ENCODE measurements at places on chromosomes 6 and 20.

GRCh38 chr6:105746509-105746908 is 339.6 kb upstream of the PRDM1 start:
- no peak for DNase-seq

GRCh38 chr6:21800948-21801438 is 207.4 kb downstream of the SOX4 start:
- DNase-seq = no peak

DNA sequence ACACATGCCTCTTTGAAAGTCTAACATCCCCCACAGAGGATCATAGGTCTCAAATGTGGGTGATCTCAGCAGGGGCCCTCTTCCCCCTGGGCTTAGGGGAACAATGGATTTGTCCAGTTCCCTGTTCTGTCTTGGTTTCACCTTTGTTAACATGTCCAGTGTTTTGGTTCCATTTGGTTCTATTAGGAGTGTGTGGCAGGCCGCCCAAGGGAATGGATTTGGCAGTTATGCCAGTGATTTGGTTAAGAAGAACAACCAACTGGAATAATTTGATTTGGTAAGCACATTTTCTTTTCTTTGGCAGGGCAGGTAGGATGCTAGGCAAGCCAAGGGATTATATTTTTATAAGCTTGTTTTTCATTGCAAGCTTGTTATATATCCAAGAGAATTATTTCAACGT is 28.5 kb upstream of the ENPP1 start:
- DNase-seq = no peak

DNA sequence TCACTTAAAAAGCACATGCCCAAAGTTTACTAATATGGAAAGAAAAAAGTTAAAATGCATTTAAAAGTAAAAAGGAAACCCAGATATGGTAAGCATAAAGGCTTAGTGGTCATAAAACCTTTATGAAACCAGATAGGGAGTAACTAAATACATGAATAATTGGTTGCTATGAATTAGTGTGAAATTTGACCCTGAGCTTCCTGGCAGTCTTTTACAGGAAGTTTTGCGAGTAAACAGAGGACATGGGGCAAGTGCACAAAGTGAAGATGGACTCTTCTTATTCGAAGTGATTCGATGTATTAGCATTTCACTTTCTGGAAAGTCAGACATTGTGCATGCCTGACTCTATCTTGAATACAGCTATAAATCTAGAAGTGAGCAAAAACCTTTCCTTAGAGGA is 90.9 kb upstream of the MLIP start:
- DNase-seq = no peak

- no peak for DNase-seq
Observed at GRCh38 chr20:26214991-26215390, 518.3 kb upstream of the ZNF337 start.

- no peak for DNase-seq
Observed at GRCh38 chr6:11242711-11243110, 10.2 kb upstream of the NEDD9 start.

GRCh38 chr6:11111769-11112437 is 378 bp upstream of the ERVFRD-1 start:
- DNase-seq = no peak

GRCh38 chr6:3916211-3916610 is 67.0 kb downstream of the FAM50B start:
- no peak for DNase-seq

GRCh38 chr6:44715188-44715587 is 327.7 kb downstream of the CDC5L start:
- DNase-seq = no peak

DNA sequence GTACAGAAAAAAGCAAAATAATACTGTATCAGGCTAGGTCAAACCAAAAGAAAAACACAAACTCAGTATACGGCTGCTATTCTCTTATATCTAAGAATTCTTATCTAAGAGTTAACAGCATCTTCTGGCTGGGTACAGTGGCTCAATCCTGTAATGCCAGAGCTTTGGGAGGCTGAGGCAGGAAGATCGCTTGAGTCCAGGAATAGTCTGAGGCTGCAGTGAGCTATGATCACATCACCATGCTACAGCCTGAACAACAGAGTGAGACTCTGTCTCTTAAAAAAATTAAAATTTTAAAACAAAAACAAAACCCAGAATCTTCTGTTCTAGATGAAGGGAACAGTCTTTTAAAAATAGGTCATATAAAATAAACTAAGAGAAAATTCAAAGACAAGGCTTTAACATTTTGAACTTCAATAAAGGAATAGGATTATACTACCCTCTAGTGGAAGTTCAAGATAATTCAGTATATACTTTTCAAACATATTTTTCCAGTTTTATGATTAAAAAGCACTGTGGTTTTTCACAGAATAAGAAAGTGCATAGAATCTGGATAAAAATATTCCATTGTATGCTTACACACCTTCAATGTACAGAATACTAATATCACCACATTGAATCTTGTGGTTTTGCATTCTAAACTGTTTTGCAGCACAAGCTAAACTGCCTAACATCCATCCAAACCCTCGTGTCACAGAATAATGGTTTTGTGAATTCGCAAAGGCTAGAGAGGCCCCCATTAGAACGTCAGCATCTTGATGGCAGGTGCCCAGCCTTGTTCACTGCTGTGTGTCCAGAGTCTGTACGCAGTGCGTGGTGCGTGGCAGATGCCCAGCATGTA is 39.3 kb downstream of the DTNBP1 start:
- DNase-seq = no peak

- no peak for DNase-seq
Observed at GRCh38 chr6:85124472-85125354, 325.2 kb upstream of the NT5E start.

DNA sequence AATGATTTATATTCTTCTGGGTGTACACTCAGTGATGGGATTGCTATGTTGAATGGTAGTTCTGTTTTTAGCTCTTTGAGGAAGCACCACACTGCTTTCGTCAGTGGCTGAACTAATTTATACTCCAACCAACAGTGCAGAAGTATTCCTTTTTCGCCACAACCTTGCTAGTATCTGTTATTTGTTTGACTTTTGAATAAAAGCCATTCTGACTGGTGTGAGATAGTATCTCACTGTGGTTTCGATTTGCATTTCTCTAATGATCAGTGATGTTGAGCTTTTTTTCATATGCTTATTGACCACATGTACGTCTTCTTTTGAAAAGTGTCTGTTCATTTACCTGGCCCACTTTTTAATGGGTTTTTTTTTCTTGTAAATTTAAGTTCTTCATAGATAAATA is 583.8 kb upstream of the ARID1B start:
- no peak for DNase-seq

DNA sequence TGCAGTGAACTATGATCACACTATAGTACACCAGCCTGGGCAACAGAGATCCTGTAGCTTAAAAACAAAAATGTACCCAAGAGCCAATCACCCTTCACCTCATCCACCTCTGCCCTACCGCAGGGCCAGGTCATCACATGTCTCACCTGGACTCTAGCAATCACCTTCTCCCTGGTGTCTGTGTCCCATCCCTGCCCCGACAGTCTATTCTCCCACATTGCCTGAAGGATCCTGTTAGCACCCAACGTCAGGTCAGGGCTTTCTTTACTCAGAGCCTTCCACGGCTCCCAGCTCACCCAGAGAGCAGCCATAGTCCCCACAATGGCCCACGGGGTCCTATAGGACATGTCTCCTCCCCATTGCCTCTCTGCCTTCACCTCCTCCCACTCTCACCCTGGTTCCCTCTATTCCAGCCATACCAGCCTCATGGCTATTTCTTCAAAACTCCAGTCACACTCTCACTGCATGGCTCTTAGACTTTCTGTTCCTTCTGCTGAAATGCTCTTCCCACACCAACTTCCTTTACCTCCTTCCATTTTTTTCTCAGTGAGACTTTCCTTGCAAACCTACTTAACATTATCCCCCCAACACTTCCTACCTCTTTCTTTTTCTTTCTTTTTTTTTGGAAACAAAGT is 22.5 kb upstream of the ARFGEF2 start:
- DNase-seq = no peak

- no peak for DNase-seq
Observed at GRCh38 chr6:39568896-39569295, 156.3 kb downstream of the KIF6 start.

DNA sequence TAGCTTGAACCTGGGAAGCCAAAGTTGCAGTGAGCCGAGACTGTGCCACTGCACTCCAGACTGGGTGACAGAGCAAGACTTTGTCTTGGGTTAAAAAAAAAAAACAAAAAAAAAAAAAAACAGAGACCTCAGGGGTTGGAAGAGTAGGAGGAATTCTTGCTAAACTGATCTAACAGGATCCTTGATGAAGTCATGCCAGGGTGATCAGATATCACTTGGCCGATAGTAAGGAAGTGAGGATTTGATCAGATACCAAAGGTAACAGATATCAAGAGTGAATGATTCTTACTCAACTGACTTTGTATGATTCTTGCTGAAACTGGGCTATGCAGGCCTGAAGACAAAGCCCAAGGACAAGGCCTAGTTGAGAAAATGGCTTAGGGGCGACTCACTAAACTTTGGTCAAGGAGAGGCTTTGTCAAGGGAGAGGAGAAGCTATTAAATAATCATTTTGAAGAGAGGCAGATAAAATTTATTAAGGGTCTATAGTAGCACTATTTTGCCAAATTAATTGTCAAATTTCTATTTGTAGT is 624.7 kb downstream of the UTRN start:
- DNase-seq = no peak

- no peak for DNase-seq
Observed at GRCh38 chr6:44188819-44189218, 27.9 kb upstream of the MYMX start.

DNA sequence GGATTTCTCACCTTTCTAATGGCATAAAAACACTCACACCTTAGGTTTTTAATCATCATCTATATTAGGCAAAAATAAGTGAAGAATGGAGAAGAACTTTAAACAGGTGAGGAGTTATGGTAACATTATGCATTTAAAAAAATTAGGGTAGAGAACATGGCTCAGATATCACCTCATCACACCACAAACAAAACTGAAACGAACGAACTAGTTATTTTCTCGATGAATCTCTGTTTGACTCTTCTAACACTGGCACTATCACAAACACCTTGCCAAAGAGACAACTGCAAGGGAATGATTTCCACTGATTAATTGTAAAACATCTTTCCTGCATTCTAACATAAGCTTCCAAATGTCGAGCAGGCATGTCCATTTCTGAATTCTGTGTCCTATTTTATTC is 286.1 kb upstream of the GJE1 start:
- DNase-seq = no peak

GRCh38 chr6:90314514-90314913 is 17.9 kb upstream of the BACH2 start:
- no peak for DNase-seq

GRCh38 chr6:73534628-73535027 is 13.8 kb upstream of the EEF1A1 start:
- DNase-seq = no peak

DNA sequence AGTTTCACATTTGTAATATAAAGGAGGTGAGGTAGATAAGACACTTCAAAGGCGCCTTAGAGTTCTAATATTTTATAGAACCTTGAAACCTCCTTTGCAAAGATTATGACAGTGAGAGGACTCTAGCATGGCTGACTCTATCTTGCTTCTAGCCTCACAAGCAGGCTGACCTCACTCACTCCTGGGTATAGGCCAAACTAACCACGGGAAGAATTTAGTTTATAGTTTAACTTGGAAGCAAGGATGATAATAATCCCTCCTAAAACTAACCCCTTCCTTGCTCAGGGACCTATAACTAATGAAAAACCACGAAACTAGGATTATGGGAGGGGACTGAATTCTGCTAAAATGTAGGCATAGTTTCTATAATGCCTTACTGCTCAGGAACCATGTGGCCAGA is 84.3 kb downstream of the FILIP1 start:
- no peak for DNase-seq

- no peak for DNase-seq
Observed at GRCh38 chr6:24646771-24647170, 780 bp upstream of the KIAA0319 start.

GRCh38 chr20:46328200-46328882 is 20.0 kb upstream of the CDH22 start:
- DNase-seq = no peak

- DNase-seq = no peak
Observed at GRCh38 chr20:5024982-5025381, 23.7 kb upstream of the SLC23A2 start.

DNA sequence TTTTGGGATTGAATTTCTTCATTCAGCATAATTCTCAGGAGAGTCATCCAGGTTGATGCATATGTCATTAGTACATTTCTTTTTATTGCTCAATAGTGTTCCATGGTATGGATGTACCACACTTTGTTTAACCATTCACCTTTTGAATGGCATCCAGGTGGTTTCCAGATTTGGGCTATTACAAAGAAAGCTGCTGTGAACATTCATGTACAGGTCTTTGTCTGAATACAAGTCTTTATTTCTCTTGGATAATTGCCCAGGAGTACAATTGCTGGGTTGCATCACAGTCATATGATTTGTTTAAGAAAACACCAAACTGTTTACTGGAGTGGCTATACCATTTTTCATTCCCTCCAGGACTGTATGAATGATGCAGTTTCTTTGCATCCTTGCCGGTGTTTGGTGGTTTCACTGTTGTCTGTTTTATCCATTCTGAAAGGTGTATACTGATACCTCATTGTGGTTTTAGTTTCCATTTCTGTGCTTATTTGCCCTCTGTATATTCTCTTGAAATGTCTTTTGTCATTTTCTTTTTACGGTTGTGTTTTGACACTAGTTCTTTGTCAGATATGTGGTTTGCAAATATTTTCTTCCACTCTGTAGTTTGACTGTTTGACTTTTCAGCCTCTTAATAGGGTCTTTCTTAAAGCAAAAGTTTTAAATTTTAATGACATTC is 8.8 kb downstream of the CDKAL1 start:
- DNase-seq = no peak

DNA sequence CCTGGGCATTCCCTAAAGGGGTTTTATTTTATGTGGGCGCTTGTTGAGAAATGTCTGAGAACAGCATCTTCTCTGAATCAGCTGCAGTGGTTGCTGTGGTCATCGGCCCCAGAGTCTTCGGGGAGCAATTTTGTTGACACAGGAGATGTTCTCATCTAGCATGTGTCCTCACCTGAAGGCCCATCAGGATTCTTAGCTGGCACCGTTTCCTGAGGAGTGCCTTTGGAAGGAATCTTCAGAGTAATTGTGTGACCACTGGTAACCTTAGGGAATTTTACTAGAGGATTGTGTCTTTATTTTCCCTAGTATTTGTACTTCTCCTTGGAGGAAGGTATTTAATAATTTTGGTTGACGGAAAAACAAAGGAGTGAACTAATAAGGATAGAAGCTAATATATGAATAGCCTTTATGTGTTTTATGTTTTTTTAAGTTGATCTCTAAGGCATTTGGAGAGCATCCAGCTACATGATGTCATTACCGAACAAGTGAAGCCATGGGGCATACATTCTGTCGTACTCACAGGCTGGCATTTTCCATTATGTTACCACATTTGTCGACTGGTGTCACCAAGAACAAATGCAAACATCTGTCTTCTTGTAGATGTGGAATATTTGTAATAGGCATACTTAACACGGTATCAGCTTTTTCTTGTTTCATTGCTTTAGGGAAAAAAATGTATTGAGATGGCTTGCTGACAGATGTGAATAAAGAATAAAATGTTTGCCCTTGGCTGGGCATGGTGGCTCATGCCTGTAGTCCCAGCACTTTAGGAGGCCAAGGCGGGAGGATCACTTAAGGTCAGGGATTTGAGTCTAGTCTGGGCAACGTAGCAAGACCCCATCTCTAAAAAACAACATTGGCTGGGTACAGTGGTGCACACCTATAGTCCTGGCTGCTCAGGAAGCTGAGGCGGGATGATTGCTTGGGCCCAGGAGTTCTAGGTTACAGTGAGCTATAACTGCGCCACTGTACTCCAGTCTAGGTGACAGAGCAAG is 41.9 kb downstream of the TULP4 start:
- DNase-seq = no peak

- DNase-seq = no peak
Observed at GRCh38 chr20:58001381-58001780, 227.1 kb downstream of the ANKRD60 start.

GRCh38 chr6:153831350-153832078 is 207.5 kb upstream of the OPRM1 start:
- DNase-seq = no peak
